ENCODE measurements at places on chromosomes 3 and 15.

DNA sequence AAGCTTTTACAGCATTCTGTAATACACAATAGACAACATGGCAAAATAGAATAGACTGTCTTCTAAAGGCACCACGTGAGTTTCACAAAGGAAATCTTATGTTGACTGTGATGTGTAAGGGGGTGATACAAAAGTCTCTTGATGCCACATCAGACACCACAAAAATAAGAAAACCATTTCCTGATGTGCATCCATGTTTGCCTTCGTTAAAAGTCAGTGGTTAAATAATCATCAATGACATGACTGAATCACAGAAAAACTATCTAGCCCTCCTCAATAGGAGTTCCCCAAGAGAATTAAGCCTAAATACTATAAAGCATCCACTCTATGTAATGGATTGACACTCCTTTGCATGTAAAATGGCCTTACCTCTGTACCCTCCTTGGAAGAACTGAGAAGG lies 198.6 kb upstream of the SLC2A2 start:
- no peak for DNase-seq

DNA sequence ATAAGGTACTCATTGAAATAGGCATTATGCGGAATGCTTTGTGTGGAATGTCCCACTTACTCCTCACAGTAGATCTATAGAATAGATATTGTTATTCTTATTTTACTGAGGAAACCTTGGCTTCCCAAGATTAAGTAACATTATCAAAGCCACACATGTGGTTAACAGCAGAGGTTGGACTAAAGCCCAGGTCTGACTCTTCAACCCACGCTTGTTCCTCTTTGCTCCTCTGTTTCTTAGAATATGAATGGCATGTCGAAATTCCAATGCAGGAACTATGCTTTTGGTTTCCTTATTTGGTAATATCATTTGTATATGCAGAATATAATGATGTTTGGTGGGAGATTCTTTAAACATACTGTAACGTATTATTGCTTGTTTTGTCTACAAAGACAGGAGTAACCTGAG lies 818.8 kb upstream of the LMCD1 start:
- DNase-seq: peak; percentile 49

- peak; percentile 7 for DNase-seq
Measured at GRCh38 chr3:62665627-62666437, 209.4 kb downstream of the CADPS start.

- DNase-seq: no peak
Measured at GRCh38 chr3:126136428-126137220, 43.8 kb downstream of the ALDH1L1 start.

DNA sequence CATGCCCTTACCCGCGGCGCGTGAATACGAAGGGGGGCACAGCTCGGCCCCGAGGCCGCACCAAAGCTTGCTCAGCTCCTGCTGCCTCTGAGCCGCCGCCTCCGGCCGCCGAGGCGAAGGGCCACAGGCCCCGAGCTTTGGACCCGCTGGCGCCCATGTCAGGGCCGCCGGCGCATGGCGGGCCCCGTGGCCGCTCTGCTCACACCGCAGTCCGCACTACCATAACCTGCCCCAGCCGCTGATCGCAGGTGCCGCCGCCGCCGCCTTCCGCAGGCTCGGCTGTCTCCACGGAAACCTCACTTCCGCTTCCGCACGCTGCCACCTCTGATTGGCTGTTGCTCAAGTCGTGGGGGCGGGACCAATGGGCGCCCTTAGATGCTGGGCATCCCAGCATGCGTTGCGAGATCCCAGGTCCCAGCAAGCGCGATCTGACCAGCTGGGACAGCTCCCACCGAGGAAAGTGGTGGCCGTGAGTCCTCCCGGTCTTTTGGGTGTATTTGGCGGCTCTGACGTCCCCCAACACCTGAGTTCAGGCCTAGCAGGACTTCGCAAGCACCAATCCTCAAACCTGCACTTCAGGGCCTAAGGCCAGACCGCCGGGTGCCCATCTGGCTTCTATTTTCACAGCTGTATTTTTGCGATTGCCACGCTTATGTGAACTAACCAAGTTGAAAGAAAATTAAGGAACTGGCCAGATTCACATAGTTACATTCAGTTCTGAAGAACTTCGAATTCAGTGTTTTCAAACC lies at the start of gene TUSC2:
Gene TUSC2 (minus strand): TSS at position 281 of the 749 bp plus-strand sequence. CDS start 124 bp downstream, at position 157.
- DNase-seq: peak; percentile 92

- DNase-seq: no peak
Measured at GRCh38 chr3:161372321-161373260, 1.3 kb upstream of the SPTSSB start.

DNA sequence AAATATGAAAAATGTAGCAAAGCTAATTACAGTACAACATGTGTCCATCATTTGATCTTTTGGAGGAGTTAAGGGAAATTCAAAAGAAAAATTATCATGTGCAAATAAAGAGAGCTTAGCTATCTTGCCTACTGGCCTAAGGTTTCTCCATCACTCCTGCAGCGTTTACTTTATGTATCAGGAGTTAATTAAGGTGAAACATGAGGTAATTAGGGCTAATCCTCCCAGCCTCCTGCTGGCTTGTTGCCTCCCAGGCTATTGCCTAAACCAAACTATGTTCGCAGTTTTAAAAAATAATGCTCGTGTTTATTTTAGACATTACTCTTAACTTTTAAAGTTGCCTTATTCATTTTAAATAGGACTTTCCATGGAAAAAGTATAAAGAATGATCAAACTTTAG lies 367.5 kb downstream of the ROBO2 start:
- DNase-seq: no peak

DNA sequence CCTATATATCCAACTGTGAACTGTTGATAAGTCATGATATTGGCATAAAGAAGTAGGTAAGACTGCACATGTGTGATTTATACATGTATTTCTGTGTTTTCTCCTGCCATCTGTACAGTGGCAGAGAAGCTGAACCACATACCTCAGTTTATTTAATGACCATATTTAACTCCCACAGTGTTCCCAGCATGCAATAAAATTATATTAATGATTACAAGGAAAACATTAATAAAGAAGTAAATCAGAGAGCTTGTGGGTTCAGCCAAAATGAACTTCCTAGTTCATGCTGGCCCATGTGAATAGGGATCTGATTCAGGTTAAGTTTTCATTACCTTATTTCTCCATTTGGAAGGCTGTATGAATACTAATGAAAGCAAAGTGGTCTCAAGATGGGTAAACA lies 439.2 kb downstream of the CNTN6 start:
- DNase-seq: no peak

DNA sequence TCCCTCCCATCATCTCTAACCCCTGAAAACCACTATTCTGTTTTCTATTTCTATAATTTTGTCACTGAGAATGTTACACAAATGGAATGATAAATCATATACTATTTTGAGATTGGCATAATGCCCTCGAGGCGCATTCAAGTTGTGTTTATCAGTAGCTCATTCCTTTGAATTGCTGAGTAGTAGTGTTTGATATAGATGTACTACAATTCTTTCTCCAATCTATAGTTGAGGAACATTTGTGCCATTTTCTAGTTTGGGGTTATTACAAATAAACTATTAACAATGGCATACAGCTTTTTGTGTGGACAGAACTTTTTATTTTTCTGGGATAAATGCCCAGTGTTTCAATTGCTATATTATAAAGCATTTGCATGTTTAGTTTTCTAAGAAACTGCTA lies 86.0 kb downstream of the CCR1 start:
- no peak for DNase-seq

- DNase-seq: no peak
Measured at GRCh38 chr3:42005401-42005800, 43.5 kb upstream of the ULK4 start.

GRCh38 chr3:65678516-65678915 lies 360.2 kb downstream of the MAGI1 start:
- no peak for DNase-seq

DNA sequence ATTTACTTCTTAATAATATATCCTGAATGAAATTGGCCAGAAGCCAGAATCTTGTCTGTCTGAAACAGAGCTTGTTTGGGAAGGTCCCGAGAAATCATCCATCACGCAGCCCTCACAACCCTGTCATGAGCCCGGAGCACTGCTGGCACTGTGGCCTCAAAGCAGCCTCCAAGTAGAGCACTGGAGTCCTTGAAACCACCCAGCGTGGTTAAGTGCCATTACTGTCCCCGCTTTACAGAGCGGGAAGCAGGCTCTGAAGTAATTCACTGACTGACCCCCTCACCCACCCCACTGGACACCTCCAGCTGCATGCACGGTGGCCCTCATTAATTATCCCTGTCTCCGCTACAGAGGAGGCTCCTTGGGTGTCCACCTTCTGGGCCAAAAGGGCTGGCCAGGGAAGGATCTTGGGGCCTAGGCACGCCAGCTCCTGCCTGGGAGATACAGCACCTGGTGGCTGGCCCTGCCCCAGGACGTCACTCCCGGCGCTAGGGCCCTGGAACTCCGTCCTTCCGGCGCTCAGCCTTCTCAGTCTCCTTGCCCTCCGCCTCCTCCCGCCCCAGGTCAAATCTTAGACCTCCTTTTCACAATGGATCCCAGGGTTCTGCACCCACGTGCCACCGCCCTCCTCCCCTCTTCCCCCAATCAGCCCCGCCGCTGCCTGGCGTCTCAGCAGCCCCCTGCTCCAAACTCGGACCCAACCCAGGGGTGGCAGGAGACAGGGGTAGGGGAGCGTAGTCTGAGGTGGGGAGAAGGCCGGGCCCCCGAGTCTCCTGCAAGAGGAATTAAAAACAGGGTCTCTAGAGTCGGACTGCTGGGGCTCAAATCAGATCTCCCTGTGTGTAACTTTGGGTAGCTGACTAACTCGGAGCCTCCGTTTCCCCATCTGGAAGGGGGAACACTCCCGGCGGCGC lies 1.1 kb downstream of the TKT start:
- no peak for DNase-seq

DNA sequence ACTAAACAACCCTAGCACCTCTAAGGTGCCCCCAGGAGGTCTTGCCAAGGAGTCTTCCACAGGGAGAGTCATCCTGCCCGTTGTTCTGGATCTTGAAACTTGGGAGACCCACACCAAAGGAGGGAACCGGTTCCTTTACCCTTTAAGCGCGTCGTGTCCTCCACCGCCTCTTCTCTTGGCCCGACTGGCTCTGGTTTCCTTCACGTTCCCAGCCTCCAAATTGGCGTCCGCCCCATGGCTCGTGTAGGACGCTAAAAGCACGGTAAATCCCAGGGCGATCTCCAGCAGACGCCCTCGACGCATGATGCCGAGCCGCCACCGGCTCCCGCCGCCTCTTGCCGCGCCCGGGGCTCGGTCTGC lies 1.1 kb downstream of the FBN1 start:
- no peak for DNase-seq

DNA sequence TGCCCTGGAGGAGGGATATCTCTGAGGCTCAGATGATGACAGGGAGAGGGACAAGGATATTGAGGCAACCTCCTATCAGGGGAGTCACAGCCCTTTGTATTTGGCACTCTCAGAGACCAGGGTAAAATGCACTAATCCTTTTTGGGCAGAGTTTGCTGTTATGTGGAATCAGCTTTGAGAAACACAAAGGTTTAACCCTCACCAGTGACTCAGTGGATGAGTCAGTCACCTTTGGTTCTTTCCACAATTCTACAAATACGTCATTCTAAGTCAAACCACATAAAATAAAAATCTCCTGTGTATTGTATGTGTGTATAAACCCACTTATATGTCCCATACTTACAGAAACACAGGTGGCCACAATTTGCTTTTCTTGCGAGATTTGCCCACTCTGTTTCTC lies 5.1 kb downstream of the LSAMP start:
- peak; percentile 78 for DNase-seq

DNA sequence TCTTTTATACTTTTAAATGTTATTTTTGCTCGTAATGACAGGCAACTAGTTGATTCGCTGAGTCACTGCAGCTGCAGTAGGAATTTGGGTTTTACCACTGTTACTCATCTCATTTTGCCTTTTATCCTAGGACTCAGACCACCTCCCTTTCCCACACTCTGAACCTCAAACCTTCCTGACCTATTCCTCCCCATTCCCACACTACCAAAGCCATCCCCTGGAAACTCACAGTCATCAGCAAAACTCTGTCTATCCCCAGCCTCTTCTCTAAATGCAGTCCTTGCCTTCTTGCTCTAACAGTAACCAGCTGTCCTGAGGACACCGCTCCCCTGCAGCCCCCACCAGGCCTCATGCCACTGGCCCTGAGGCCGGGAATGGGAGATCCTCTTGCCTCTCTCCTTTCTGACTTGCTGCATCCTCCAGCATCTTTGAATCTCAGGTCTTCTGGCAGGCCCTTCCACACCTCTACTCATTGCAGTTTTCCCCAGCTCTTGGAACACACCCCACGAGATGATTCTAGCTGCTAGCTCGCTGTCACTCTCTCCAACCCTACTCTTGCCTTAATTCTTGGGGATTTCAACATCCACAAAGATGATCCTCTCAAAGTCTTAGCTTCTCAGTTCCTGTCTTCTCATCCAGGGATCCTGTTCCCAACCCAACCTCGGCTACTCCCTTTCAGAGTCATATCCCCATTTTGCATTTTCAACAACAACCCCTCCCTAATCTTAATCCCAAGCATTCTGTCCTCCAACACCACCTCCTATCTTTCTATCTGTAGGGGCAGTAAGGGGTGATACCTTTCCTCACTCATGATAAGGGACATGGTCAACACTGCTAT lies 55.9 kb upstream of the C3orf80 start:
- DNase-seq: peak; percentile 79

- peak; percentile 96 for DNase-seq
Measured at GRCh38 chr3:172153335-172153861, 114.0 kb downstream of the FNDC3B start.

DNA sequence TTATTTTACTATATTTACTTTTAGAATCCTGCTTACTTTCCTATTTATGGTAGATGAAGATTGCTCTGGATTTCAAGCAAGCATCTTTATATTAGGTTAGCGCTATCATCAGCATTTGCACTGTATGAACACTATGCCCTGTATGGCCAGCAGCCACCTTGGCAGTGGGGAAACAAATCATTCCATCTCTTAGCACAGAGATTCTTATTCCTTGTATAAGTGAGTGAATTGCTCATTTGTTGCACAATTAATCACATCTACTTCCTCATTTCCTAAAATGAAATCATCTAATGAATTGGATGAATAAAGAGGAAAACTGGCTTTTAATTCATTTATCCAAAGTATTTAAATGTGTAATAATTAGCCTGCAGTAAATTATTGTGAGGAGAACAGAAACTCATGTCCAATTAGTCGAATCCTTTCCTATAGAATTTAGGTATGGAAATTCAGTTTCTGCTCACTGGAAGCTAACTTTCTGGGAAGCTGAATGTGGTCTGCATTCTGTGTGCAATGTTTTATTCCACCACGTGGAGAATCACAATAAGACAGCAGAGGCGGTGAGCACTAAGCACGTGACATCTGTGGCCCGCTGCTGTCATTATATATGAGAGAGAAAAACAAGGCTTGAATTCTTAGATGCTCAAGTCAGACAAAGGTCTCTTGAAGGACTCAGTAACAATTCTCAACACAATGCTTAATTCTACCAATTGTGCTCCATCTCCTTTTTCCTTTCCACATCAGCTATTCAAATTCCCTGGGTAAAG lies 93.4 kb downstream of the PEX5L start:
- no peak for DNase-seq
